ENCODE measurements at places on chromosomes 3 and 15.

DNA sequence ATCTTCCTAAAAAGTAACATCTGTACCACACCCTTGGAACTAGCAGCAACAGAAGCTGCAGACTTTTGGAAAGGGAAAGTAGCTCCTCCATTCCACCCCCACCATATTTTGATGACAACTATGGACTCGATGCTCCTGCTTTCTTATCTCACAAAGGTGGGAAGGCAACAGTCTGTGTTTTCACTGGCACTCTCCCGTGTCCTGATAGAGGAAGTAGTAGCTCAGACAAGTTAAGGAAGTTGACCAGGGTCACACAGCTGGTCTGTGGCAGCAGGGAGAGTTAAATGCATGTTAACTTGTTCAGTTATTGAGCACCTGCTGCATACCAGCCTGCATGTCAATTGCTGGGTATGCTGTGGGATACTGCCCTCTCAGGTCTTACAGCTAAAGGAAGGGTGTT lies 33.1 kb downstream of the BHLHE40 start:
- peak; percentile 48 for DNase-seq

- no peak for DNase-seq
Measured at GRCh38 chr3:178042376-178042775, 493.9 kb upstream of the KCNMB2 start.

GRCh38 chr3:73855813-73856212 lies 231.1 kb upstream of the PDZRN3 start:
- no peak for DNase-seq

DNA sequence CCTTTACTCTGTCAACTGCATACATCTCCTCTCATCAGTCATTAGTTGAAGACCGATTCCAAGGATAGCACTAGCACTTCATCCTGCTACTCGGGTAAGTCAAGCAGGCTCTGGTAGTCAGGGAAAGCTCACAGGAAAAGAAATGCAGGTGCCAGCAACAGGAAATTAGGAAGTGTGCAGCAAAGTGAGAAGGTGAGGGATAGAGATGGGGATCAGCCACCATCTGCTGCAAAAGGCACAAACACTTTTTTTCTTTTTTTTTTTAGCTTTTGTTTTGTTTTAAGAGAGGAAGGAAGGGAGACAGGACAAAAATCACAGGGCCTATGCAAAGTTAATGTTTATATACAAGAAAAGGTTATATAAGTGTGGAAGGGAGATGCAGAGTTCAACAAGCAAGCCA lies 9.0 kb upstream of the BTLA start:
- DNase-seq = no peak

- DNase-seq = no peak
Measured at GRCh38 chr3:142259359-142259758, 34.0 kb upstream of the GK5 start.

DNA sequence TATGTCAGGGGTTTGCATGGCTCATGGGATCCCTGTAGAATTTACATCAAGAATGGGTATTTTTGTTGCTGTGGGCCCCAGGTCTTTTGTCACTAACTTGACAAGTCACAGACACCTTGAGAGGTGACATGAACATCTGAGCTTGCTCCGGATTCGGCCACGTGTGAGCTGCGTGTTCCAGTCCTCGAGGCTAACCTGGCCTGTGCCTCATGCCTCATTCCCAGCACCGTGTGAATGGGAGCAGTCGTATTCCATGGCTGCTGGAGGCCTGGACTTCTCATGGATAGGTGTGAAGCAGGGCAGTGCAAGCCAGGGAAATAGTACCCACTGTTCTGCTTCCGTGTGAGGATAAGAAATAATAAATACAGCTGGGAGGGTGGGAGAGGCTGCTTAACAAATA lies 423.5 kb downstream of the OCA2 start:
- DNase-seq = no peak

Data from Kasumi-1 (cell line).